Activated T-helper 1 cell treated with anti-CD3 and anti-CD28 coated beads, Interleukin-12 subunit alpha, Interleukin-12 subunit beta, Interleukin-2, Interleukin-4 antibody, amounts not matched to agents 30 ng/mL and 10 ng/mL and 1 ng/mL, durations not matched to agents 14 hours and 24 hours and 36 hours (primary cell): ENCODE measurements at places on chromosomes 7 and 10. TPM values are rescaled to one million over a fixed set of nuclear protein-coding genes. Genes with fewer than 3 reads are reported as not detected.

RTKN2 gene
- 3.0 and 3.7 TPM in 2 replicates for total RNA-seq

GRCh38 chr10:18479502-18479901, 171.9 kb downstream of the NSUN6 start:
- H3K4me3 ChIP-seq = no peak overlapping the region
- no peaks in the 10 kb centered on the region for H3K36me3 ChIP-seq
- peaks cover 2% of the 10 kb centered on the region for H3K27me3 ChIP-seq
- H3K4me1 ChIP-seq = peaks cover 10% of the 10 kb centered on the region

GBF1 gene
- total RNA-seq = 46.7 TPM in 2 replicates

- peaks cover 73% of the 10 kb centered on the region for H3K27me3 ChIP-seq
- no peak overlapping the region for H3K27ac ChIP-seq
- H3K4me1 ChIP-seq = peaks cover 8% of the 10 kb centered on the region
- H3K36me3 ChIP-seq = no peaks in the 10 kb centered on the region
Observed at GRCh38 chr10:3192856-3193635, 20.5 kb upstream of the PITRM1 start.

GRCh38 chr7:95527033-95527775, 41.5 kb downstream of the ASB4 start:
- H3K27me3 ChIP-seq = peaks cover 8% of the 10 kb centered on the region
- H3K27ac ChIP-seq = no peak overlapping the region
- DNase-seq = no peak

- no peaks in the 10 kb centered on the region for H3K27me3 ChIP-seq
- H3K4me1 ChIP-seq = no peaks in the 10 kb centered on the region
- no peak for DNase-seq
- H3K27ac ChIP-seq = no peak overlapping the region
- H3K36me3 ChIP-seq = peaks cover 2% of the 10 kb centered on the region
Observed at GRCh38 chr7:148327379-148327778, 263.2 kb upstream of the C7orf33 start.

DNA sequence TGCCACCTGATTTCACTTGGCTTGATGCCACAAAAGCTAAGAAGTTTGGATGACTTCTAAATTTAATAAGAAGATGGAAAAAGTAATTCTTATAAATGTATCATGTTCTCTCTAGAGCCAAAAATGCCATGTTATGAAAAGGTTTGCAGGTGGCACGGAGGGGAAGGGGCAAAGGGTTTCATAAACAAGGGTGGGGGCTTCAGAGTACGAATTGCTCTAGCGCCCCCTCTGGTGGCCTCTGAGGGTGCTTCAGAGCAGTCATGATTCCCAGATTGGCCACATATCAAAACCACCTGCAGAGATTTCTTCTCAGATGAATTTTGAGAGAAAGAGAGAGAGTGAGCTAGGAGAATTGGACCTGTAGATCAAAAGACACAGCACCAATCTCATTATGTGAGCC, 208.6 kb upstream of the YAE1 start:
- DNase-seq = no peak
- H3K36me3 ChIP-seq = no peaks in the 10 kb centered on the region

GRCh38 chr10:78867555-78867939, 201.2 kb upstream of the ZMIZ1 start:
- no peak overlapping the region for H3K4me3 ChIP-seq
- no peaks in the 10 kb centered on the region for H3K4me1 ChIP-seq
- H3K27ac ChIP-seq = no peak overlapping the region
- no peaks in the 10 kb centered on the region for H3K36me3 ChIP-seq
- no peak for DNase-seq

GALNT17 gene
- not detected in 2 replicates for total RNA-seq

ASB13 gene
- 12.7 and 14.6 TPM in 2 replicates for total RNA-seq

COL26A1 gene
- total RNA-seq = not detected in 2 replicates

GRCh38 chr10:97217299-97217698, 31.5 kb upstream of the SLIT1 start:
- no peak overlapping the region for H3K27ac ChIP-seq
- H3K4me3 ChIP-seq = no peak overlapping the region
- no peaks in the 10 kb centered on the region for H3K27me3 ChIP-seq

- H3K36me3 ChIP-seq = no peaks in the 10 kb centered on the region
- H3K27me3 ChIP-seq = no peaks in the 10 kb centered on the region
- DNase-seq = no peak
- no peaks in the 10 kb centered on the region for H3K4me1 ChIP-seq
- H3K4me3 ChIP-seq = no peak overlapping the region
Observed at GRCh38 chr7:51731075-51731474, 414.5 kb upstream of the COBL start.

FAM237B gene
- total RNA-seq = not detected in 2 replicates

GRCh38 chr10:48649349-48649944, 35.2 kb upstream of the WDFY4 start:
- no peaks in the 10 kb centered on the region for H3K36me3 ChIP-seq
- no peak for DNase-seq
- H3K4me3 ChIP-seq = no peak overlapping the region
- no peaks in the 10 kb centered on the region for H3K4me1 ChIP-seq
- peaks cover 36% of the 10 kb centered on the region for H3K27me3 ChIP-seq

GDF2 gene
- total RNA-seq = not detected in 2 replicates

DNA sequence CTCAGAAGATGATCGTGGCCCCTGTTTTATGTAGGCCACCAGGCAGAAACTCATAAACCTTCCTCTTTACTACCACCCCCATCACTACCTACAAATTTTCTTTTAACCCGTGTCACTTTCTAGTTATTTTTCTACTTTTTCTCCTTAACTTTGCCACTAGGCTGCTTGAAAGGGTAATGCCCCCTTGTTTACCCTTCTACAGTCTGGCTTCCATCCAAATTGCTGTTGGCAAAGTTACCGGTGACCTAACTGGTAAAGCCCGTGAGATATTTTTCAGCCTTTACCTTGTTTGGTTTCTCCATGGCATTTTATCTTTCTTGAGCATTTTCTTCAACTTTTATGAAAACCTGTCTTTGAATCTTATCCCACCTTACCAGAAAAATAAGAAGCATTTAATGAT, 153.0 kb downstream of the WNT2 start:
- no peak overlapping the region for H3K27ac ChIP-seq
- DNase-seq = no peak
- H3K36me3 ChIP-seq = no peaks in the 10 kb centered on the region
- H3K27me3 ChIP-seq = peaks cover 1% of the 10 kb centered on the region
- no peak overlapping the region for H3K4me3 ChIP-seq

DNA sequence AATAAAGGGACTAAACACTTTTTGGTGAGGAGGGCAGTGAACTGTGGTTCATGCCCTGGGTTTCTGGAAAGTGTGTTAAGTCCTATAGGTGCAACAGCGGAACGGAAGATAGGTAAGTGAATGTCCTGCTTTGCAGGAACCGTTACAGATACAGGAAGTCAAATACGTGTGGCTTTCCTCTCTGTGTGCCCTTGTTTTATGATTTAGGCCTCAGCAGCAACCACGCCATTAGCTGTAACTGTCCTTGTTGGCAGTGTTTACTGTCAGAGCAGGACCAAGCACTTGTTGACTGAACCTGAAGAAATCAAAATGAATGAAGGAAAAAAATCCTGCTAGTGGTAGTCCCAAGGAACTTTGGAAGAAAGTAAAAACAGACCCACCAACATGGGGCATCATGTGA, 150.3 kb downstream of the PIP4K2A start:
- H3K4me3 ChIP-seq = no peak overlapping the region
- H3K4me1 ChIP-seq = peaks cover 18% of the 10 kb centered on the region
- no peaks in the 10 kb centered on the region for H3K27me3 ChIP-seq
- peak overlapping the region; percentile 37 for H3K27ac ChIP-seq

CPVL gene
- not detected in 2 replicates for total RNA-seq

GRCh38 chr10:70432101-70432500, 9.4 kb downstream of the NODAL start:
- H3K4me1 ChIP-seq = peaks cover 25% of the 10 kb centered on the region
- no peak overlapping the region for H3K4me3 ChIP-seq
- H3K27ac ChIP-seq = no peak overlapping the region
- H3K36me3 ChIP-seq = peaks cover 8% of the 10 kb centered on the region

DNA sequence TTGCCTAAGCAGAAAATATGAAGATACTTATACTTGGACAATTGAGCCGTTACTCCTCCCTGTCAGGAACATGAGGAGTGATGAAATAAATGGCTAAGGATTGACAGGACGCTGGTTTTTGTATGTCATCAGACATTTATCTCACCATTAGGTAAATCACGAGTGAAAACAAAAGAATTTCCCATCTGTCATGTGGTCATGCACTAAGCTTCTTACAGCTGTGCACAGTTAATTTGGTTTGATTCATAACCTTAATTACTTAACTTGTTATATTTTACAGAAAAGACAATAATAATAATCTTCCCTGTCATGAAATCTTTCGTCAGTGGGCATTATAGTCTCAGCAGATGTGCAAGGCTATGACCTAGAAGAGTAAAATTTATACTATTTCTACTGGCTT, 266.5 kb downstream of the HGF start:
- H3K4me3 ChIP-seq = no peak overlapping the region
- H3K27ac ChIP-seq = no peak overlapping the region
- no peaks in the 10 kb centered on the region for H3K36me3 ChIP-seq
- no peaks in the 10 kb centered on the region for H3K4me1 ChIP-seq
- no peak for DNase-seq

SSC4D gene
- total RNA-seq = 0.64 and 0.73 TPM in 2 replicates

DNA sequence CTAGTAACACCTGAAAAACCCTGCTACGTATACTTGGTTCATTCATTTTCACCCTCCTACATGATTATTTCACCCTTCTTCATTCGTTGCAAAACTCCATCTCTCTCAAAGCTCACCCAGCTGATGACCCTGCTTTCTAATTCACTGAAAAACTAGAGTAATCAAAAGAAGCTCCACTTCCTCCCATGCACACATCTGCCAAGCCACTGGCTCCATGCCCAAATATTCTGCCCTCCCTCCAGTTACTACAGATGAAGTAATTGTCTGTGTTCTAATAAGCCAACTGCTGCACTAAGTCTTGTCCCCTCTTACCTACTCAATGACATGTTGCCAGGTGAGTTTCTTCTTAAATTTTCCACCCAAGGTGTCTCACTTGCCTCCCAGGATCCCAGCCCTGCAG, 96.9 kb upstream of the CCDC71L start:
- H3K27ac ChIP-seq = no peak overlapping the region
- H3K4me1 ChIP-seq = no peaks in the 10 kb centered on the region
- DNase-seq = no peak
- H3K36me3 ChIP-seq = no peaks in the 10 kb centered on the region
- H3K4me3 ChIP-seq = no peak overlapping the region

GRCh38 chr7:17769918-17770317, 170.4 kb downstream of the SNX13 start:
- H3K36me3 ChIP-seq = no peaks in the 10 kb centered on the region
- no peak overlapping the region for H3K27ac ChIP-seq

CUBN gene
- total RNA-seq = 0.05 and 0.21 TPM in 2 replicates

- H3K27me3 ChIP-seq = no peaks in the 10 kb centered on the region
- H3K27ac ChIP-seq = no peak overlapping the region
- H3K4me1 ChIP-seq = no peaks in the 10 kb centered on the region
- DNase-seq = no peak
- H3K36me3 ChIP-seq = no peaks in the 10 kb centered on the region
Observed at GRCh38 chr7:14504134-14504533, 398.4 kb downstream of the DGKB start.

DNA sequence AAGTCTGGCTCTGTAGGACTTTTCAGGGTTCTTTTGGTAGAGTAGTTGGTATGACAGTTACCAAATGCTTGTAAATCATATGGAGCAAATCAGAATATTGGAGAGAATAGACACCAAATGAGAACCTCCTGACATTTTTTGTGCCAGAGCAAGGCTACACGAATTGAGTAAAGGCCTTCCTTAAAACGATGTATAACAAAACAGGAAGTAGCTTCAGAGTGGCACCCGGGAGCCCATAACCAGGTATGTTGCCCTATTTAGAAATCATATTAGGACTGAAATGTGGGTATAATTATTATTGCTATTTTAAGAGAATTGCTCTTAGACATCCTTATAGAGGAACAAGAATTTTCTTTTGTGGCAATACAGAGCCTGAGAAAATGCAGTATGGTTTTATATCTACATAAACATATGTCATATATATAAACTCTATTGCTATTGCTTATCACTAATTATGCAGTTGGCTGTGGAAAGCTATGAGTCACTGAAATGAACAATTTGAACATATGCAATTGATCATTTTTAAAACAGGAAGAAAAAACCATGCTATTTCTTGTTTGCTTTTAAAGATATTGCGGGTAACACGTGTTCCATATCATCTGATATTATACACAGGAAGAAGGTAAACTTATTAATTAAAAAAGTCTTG, 197.4 kb upstream of the MTPN start:
- no peak overlapping the region for H3K4me3 ChIP-seq
- no peak for DNase-seq
- no peaks in the 10 kb centered on the region for H3K36me3 ChIP-seq
- H3K27me3 ChIP-seq = no peaks in the 10 kb centered on the region
- H3K4me1 ChIP-seq = no peaks in the 10 kb centered on the region

DNA sequence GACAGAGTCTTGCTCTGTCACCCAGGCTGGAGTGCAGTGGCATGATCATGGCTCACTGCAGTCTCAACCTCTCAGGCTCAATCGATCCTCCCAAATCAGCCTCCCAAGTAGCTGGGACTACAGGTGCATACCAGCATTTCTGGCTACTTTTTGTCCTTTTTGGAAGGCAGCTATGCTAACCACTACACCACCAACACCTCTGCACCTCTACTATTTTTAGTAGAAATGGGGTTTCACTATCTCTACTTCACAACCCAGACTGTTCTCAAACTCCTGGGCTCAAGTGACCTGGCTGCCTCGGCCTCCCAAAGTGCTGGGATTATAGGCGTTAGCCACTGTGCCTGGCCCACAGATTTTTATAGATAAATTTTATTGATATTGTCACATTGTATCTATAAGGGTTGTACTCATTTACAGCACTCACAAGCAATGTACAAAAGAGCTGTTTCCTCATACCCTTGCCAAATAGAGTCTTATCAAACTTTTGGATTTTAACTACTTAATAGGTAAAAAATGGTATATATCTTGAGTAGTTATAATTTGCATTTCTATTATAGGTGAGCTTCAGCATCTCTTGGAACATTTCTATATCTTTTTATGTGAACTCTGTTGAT, 23.7 kb downstream of the PRR15 start:
- no peak overlapping the region for H3K27ac ChIP-seq
- H3K36me3 ChIP-seq = no peaks in the 10 kb centered on the region
- no peaks in the 10 kb centered on the region for H3K27me3 ChIP-seq
- peaks cover 7% of the 10 kb centered on the region for H3K4me1 ChIP-seq

HDAC9 gene
- 0.86 and 2.0 TPM in 2 replicates for total RNA-seq

- no peaks in the 10 kb centered on the region for H3K36me3 ChIP-seq
- H3K27ac ChIP-seq = peak overlapping the region; percentile 73
- peaks cover 5% of the 10 kb centered on the region for H3K27me3 ChIP-seq
- H3K4me1 ChIP-seq = peaks cover 21% of the 10 kb centered on the region
- no peak for DNase-seq
Observed at GRCh38 chr7:101015626-101016025, 4.3 kb upstream of the MUC17 start.

DNA sequence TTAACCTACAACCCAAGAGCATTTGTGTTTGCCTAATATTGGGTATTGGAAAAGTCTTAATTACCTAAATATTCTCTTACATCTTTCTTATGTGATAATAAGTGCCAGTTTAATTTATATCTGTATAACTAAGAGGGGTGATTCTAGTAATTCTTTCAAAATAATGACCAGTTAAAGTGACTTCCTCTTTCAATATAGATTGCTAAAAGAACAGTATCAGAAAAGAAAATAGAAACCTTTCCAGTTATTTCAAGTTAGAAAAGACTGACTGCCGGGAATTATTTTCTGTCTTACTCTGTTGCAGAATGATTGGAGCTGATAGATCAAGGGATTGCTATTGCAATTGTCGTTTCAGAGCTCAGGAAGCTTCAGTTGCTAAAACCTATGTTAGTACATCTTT, 525.0 kb upstream of the SEMA3D start:
- no peak overlapping the region for H3K4me3 ChIP-seq
- no peaks in the 10 kb centered on the region for H3K27me3 ChIP-seq
- no peak for DNase-seq
- no peaks in the 10 kb centered on the region for H3K4me1 ChIP-seq

GRCh38 chr10:90274721-90275468, 573.5 kb downstream of the KIF20B start:
- no peak overlapping the region for H3K27ac ChIP-seq
- H3K36me3 ChIP-seq = no peaks in the 10 kb centered on the region
- H3K4me1 ChIP-seq = no peaks in the 10 kb centered on the region
- H3K27me3 ChIP-seq = no peaks in the 10 kb centered on the region
